ENCODE measurements at places on chromosomes 13 and 19.
A peak's percentile ranks its signal among the peaks of the same experiment; 100 is the strongest.

DNA sequence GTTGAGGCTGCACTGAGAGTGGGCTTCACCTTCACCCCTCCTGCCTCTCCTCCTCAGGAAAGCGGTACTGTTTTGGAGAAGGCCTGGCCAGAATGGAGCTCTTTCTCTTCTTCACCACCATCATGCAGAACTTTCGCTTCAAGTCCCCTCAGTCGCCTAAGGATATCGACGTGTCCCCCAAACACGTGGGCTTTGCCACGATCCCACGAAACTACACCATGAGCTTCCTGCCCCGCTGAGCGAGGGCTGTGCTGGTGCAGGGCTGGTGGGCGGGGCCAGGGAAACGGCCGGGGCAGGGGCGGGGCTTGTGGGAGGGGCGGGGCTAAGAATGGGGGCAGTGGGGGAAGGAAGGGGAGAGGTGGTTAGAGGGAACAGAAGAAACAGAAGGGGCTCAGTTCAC is 7.5 kb downstream of the CYP2A13 start:
- peak; percentile 5 for DNase-seq

GRCh38 chr13:99105160-99105559 is 95.5 kb upstream of the UBAC2 start:
- no peak for DNase-seq

GRCh38 chr19:703651-704446 is 4.9 kb upstream of the PALM start:
- peak; percentile 98 for DNase-seq

DNA sequence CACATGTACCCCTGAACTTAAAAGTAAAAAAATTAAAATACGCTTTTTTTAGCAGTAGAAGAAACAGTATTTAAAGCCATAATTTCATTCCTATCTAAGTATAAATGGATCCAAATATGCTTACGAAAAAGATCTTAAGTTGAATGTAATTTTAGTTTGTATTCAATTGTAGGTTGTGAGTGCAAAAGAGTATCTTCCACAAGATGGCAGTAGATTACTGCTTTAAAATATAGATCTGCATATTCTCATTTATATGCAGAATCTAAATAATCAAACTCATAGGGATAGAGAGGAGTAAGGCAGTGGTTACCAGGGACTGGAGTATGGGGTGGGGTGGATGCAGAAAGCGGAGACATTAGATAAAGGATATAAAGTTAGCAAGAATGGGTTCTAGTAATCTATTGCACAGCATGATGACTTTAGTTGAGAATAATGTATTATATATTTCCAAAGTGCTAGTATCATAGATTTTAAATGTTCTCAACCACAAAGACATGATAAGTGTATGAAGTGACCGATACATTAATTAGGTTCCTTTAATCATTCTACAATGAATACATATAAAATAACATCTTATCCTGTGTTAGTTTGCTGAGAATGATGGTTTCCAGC is 14.2 kb downstream of the OR7A17 start:
- DNase-seq = peak; percentile 71

- no peak for DNase-seq
Measured at GRCh38 chr19:47411101-47411500, 8.2 kb downstream of the MEIS3 start.

DNA sequence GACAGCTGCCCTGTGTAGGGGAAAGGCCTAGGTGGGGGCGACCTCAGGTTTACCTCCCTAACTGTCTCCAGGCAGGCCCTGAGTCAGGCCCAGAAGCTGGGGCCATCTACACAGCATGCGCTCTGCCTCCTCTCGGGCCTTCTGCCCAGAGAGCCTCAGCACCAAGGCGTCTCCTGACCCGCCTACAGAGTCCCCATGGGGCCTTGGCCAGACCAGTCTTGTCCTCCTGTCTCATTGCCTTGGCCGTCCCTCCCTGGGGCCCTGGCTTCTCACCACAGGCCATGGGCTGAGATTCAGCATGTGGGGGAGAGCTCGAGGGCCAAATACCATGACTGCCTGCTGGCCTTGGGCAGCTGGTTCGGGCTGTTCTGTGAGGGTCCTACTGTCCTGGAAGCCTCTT is 59.0 kb downstream of the SMARCA4 start:
- no peak for DNase-seq

- DNase-seq = peak; percentile 92
Measured at GRCh38 chr19:10565028-10565566, 713 bp downstream of the KRI1 start.

DNA sequence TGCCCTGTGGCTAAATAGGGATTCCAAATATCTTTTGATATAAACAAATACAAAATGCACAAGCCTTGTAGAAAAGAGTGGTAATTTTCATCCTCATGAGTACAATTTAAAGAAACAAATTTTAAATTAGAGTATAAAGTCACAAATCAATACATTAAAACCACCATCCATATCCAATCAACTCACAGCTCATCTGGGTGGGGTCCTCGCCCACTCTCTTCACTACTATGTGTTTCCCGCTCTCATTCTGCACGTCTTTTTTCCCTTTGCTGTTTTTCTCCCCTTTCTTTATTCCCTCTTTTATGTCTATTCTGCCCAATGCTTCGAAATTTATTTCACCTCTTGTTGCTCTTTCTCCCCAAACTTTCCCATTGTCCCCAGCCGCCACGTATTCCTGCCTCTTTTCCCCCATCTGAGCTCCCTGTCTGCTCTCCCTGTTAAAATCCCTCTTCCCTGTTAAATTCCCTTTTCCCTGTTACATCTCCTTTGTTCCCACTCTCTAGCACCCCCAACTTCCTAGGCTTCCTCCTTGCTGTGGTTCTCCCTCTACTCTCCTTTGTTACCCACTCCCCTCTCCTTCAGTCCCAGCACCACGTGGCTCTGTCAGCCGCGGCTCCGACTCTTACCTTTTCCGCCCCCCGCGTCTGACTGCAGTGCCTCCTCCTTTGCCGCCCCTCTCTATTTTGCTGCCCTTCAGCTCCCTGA is 1.3 kb downstream of the ZNF616 start:
- DNase-seq = peak; percentile 73

- peak; percentile 100 for DNase-seq
Measured at GRCh38 chr19:54190503-54191010, 551 bp upstream of the TSEN34 start.

DNA sequence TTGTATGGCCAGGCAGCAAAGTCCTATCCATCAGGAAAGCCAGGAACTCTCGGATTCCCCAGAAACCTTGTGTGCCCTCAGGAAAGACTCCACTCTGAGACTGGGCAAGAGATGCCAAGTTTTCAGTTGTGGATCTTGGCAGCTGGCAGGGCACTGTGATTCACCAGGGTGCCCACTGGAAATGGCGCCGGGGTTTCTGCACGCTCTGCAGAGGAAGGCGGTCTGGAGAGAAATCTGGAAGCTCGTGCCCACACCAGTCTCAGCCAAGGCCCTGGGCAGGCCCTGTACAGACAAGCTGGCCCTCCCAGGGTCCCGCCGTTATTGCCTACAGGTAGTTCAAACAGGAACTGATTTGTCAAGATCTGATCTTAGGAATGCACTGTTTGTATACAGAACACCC is 4.9 kb downstream of the NAPA start:
- no peak for DNase-seq

- no peak for DNase-seq
Measured at GRCh38 chr13:52638666-52639328, 3.4 kb upstream of the HNRNPA1L2 start.

- DNase-seq = no peak
Measured at GRCh38 chr13:114121496-114122126, 10.8 kb downstream of the RASA3 start.

- DNase-seq = no peak
Measured at GRCh38 chr13:20340136-20340758, 108.1 kb upstream of the GJB6 start.

- DNase-seq = peak; percentile 60
Measured at GRCh38 chr13:53012707-53013106, 15.9 kb upstream of the OLFM4 start.

GRCh38 chr19:45767410-45767880 is 1.6 kb downstream of the SIX5 start:
- no peak for DNase-seq

GRCh38 chr13:66859934-66860877 is 369.9 kb downstream of the PCDH9 start:
- no peak for DNase-seq

- DNase-seq = no peak
Measured at GRCh38 chr19:32415246-32415645, 9.7 kb downstream of the DPY19L3 start.

- peak; percentile 62 for DNase-seq
Measured at GRCh38 chr19:3397266-3398022, 31.1 kb downstream of the NFIC start.

DNA sequence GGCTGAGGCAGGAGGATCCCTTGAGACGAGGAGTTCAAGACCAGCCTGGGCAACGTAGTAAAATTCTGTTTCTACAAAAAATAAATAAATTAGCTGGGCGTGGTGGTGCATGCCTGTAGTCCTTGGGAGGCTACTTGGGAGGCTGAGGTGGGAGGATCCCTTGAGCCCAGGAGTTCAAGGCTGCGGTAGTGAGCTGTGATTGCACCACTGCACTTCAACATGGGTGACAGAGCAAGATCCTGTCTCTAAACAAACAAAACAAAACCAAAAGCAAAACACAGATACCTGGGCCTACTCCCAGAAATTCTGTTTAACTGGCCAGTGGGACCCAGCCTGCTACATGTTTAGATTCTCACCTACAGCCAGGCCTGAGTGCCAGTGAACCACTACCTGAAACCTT is 74.6 kb upstream of the MEDAG start:
- DNase-seq = no peak

DNA sequence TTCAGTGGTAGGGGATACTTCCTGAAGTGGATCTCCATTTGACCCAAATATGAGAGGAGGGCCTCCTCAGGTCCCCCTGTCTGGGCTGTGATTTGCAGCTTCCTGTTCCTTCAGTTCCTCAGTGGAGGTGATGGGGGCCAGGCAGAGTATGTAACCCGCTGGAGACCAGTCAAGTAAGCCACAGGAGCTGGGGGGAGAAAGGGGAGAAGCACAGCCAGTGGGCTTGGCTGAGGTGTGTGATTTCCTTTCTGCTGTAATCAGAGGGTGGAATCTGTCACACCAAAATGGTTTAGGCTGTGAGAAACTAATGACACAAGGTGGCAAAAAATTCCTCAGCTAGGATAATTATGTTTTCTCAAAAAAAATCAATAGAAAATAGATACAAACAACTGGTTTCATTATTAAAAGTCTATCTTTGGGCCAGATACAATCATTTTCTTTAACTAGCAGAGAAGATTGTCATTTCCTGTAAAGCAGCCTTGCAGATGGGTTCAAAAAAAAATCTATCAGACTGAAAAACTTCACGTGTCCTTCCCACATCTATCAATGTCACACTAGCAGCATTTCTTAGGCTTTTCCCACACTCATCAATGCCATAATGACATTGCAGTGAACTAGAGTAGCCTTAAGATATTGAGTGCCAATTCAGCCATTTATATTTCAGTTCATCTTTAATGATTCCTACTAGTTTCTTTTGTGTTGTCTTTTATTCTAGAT is 1660.3 kb downstream of the EFNB2 start:
- no peak for DNase-seq

DNA sequence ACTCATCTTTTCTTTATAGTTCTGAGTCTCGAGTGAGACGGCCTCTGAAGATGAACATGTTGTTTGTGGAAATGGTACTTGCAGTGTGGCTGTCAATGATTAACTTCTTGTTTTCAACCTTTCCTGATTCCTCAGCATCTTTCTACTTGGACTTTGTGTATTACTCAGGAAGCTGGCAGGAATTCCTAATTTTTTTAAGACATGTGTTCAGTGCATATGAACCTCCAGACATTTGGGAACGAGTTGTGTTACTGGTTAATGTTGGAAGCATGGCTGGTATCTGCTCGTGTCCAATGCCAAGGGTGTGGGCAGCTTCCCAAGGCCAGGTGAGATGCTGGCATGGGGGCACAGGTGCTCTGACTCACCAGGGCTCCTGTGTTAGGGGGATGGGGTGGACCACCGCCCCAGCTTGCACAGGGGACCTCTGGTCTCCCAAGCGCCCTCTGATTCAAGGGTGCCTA is 61.1 kb upstream of the MCF2L start:
- no peak for DNase-seq

DNA sequence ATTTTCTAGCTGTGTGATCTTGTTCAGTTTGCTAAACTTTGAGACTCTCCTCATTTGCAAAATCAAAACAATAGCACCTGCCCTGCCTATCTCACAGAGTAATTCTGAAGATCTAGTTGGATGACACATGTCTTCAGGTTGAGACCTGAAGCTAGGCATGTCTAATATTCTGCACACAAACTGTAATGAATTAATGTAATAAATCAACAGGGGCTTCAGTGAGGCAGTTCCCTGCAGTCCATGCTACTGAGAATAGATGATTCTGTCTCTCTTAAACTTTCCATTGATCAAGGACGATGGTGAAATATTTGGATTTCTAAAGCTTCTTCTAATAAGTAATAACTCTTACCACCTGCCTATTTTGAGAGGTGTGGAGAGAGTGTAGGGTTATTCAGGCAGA is 268.1 kb upstream of the TMTC4 start:
- DNase-seq = no peak

- no peak for DNase-seq
Measured at GRCh38 chr13:35930665-35931631, 200.2 kb downstream of the DCLK1 start.

DNA sequence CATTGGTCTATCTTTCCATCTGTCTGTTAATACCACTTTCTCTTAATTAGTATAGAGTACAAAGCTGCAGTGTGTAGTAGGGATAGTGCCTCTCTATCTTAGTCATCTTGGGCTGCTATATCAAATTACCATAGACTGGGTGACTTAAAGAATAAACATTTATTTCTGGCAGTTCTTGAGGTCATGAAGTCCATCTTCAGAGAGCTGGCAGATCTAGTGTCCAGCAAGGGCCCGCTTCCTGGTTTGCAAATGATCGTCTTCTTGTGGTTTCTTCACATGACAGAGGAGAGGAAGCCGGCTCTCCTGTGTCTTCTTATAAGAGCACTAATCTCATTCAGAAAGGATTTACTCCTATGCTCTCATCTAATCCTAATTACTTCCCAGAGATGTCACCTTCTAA is 6.1 kb downstream of the ZNF700 start:
- no peak for DNase-seq

DNA sequence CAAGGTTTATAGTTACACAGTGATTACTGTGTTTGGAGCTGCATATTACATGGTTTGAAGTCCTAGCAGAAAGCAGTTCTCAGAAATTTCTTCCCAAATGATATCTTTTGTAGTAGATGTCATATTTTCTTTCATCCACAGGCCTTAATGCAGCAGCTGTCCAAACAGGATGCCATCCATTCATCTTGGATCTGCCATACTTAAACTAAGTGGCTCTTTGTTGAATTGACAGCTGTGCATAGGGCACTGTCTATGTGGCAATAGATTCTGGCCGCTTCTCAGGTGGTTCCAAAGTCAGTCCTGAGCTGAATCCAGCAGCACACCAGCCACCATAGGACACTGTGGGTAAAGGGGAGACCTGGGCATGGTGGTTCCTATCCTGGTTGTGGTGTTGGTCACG is 41.6 kb upstream of the SPRY2 start:
- no peak for DNase-seq

DNA sequence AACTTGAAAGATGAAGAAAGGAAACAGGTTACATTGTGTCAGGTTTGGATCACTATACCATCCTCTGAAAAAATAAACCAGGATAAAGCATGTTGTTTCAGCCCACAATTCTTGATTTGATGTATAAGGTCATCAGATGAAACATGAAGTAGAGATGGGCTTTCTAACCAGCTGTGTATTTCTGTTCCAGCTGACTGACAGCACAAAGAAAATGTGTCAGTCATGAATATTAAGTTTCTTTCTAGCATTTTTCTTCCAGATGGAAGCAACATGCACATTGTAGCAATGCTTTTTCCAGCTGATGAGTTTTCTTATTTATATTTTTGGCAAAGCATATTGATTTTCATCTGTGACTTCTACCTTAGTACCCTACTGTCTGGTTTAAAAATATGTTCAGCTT is 199.6 kb downstream of the OXGR1 start:
- no peak for DNase-seq

GRCh38 chr13:103531278-103531677 is 465.1 kb upstream of the SLC10A2 start:
- DNase-seq = peak; percentile 22
